ENCODE measurements at places on chromosomes 6 and 20.

DNA sequence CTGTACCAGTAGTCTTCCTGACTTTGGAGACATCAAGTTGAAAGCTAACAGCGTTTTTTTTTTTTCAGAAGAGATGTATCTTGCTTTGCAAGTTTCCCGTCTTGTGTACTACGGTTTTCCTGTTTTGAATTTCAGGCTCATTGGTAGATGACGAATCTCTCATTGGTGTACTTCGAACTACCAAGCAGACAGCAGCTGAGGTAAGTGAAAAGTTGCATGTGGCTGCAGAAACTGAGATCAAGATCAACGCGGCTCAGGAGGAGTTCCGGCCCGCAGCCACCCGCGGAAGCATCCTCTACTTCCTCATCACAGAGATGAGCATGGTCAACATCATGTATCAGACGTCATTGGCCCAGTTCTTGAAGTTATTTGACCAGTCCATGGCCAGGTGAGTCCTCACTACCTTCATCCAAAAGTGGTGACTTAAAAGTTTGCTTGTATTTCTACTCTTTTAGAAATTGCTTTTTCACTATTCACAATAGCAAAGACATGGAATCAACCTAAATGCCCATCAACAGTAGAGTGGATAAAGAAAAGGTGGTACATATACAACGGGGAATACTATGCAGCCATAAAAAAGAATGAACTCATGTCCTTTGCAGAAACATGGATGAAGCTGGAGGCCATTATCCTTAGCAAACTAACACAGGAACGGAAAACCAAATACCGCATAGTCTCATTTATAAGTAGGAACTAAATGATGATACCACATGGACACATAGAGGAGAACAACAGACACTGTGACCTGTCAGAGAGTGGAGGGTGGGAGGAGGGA lies 110.6 kb upstream of the GLP1R start:
- DNase-seq = peak; percentile 38

GRCh38 chr20:11124849-11125505 lies 451.2 kb upstream of the JAG1 start:
- DNase-seq = no peak

GRCh38 chr6:50927800-50928199 lies 109.1 kb downstream of the TFAP2B start:
- no peak for DNase-seq

DNA sequence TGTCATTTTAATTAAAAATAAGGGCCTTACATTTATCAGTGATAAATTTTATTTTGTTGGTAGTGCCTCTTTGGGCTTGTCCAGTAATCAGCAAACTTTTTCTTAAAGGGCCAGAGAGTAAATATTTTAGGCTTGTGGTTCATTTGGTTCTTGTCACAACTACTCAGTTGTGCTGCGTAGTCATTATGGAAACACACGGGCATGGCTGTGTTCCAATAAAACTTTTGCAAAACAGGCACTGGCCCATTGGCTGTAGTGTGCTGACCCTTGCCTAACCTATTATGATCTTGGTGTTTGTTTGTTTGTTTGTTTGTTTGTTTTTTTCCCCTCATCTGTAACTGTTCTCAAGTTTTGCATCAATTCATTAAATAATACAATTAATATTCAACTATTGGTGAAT lies 19.4 kb downstream of the TBPL1 start:
- no peak for DNase-seq

DNA sequence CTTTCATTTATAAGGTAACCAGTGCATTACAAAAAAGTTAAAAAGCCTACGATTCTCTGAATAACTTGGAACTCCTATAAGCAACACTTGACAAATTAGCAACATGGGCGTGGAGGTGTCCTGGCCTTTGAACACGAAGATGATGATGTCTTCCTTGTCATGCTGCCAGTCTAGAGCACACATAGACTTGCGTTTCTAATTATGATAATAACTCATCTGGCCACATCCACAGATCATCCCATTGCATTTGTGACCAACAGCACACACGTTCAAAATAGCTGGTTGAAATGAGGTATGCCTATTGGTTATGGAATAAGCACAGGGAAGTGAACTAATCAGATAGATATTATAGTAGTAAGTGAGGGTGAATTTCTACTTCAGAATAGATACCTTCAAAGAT lies 608.9 kb downstream of the PRKN start:
- no peak for DNase-seq

DNA sequence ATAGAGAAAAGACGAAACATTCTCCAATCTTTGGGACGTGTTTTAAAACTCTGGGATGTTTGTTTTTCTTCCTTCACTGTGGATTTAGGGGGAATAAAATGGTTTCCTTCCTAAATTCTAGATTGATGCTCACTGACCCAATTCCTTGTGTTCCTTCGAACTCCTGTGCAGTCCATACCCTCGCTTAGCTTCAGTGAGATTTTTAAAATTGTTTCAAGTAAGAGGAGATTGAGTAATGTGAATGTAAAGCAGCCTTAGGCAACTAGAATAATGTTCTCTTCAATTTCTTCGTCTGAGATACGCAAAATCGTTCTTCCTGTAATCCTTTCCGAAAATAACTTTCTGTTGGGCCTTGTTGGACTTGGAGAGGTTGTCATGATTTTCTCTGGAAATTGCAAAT lies 2.6 kb upstream of the VGLL2 start:
- DNase-seq = no peak

GRCh38 chr20:14830899-14831298 lies 493.5 kb upstream of the FLRT3 start:
- no peak for DNase-seq

DNA sequence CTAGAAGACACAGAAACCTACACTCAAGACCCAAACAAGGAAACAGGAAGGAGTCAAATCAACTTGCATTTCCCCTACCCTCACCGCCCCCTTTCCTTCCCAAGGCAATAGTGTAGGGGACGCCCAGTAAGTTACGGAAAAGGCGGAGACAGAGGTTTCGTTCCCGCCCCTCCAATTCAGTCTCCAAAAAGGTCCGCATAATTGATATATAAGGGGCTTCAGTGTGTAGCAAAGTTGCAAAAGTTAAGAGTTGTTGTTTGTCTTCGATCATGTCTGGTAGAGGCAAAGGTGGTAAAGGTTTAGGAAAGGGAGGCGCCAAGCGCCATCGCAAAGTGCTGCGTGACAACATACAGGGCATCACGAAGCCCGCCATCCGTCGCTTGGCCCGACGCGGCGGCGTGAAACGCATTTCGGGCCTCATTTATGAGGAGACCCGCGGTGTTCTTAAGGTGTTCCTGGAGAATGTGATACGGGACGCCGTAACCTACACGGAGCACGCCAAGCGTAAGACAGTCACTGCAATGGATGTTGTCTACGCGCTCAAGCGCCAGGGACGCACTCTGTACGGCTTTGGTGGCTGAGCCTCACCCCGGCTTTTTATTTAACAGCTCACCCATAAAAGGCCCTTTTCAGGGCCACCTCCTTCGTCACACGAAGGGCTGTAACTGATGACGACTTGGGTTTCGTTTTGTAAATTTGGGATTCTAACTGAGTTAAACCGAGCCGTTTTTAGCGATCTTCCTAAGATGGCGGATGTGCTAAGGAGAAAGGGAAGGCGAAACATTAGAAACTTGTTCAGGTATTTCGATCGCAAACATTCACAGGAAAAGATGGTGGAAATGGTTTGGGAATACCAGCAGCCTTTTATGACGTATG lies 124.6 kb upstream of the BTN3A2 start:
- peak; percentile 72 for DNase-seq

DNA sequence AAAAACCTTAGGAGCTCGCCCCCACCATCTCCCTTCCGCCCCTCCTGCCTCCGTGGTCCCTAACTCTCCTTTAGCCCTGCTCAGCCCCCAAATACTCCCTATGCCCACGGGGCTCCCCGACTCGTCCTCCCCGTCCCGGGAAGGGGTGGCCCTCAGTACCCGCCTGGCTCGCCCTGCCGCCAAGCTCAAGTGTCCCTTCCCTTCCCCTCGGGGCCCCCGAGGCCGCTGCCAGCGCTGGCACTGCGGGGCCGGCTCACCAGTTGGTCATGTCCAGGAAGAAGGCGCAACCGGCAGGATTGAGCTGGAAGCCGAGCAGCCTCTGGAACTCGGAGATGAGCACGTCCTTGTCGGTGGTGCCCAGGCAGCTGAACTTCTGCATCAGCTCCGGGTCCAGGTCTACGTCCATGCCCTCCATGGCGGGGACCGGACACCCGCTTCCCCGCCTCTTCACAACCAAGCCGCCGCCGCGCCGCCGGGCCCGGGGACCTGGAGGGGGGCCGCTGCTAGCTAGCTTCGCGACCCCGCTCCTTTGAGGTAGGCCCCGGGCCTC lies 303 bp downstream of the ILRUN start:
- DNase-seq = no peak

- no peak for DNase-seq
Measured at GRCh38 chr6:100088009-100088408, 94.0 kb upstream of the MCHR2 start.

DNA sequence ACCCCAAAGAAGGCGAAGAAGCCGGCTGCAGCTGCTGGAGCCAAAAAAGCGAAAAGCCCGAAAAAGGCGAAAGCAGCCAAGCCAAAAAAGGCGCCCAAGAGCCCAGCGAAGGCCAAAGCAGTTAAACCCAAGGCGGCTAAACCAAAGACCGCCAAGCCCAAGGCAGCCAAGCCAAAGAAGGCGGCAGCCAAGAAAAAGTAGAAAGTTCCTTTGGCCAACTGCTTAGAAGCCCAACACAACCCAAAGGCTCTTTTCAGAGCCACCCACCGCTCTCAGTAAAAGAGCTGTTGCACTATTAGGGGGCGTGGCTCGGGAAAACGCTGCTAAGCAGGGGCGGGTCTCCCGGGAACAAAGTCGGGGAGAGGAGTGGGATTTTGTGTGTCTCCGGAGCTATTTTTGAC lies 69.6 kb downstream of the HFE start:
- no peak for DNase-seq

DNA sequence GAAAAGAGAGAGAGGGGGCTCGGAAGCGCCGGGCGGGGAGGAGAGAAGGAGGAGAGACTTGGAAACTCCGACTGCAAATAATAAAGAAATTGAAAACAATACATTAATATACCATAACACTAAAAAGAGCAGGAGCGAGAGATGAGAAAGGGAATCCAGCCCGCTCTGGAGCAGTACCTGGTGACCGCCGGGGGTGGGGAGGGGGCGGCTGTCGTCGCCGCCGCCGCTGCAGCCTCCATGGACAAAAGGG lies 338 bp downstream of the E2F3 start:
- no peak for DNase-seq

DNA sequence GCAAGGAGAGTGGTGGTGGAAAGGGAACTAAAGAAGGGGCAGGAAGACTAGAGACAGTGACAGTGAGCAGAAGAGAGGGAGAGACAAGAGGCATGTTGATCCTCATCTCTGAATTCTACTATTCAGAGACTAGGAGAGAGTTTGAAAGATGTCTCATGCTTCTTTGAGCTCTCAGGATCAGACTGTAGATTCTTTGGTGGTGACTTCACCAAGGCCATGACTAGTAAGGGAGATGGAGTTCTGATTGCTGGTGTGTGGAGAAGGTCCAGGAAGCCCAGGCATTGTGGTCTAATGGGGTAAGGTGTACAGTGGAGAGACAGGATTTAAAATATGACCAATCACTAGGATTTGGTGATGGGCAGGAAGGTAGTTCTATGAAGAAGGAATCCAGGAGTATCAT lies 713 bp downstream of the WFDC9 start:
- no peak for DNase-seq

- DNase-seq = no peak
Measured at GRCh38 chr20:19071446-19071725, 141.1 kb upstream of the SLC24A3 start.

DNA sequence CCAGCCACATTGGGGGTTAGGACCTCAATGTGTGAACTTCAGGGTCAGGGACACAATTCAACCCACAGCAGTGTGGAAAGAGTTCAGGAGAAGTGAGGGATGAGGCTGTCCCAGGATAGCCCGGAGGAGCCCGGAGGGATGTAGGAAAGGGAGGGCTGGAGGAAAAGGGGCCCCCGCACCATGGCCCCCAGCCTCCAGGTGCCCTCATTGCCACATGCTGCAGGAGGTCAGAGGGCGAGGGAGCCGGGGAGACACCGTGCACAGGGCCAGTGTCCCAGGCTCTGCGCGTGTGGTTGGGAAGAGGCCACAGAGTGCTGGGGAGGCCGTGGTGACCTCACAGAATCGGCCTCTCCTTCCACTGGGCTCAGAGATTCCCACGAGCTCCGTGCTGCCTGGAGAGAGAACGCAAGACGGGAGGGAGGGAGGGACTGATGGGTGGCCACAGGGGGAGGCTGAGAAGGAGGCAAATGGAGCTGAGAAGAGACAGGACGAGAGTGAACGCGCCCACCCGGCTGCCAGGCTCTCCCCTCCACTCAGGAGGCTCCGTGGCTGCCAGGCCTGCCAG lies 215.1 kb downstream of the DLL1 start:
- DNase-seq = peak; percentile 12

- no peak for DNase-seq
Measured at GRCh38 chr6:130457605-130458004, 91.8 kb downstream of the TMEM200A start.

DNA sequence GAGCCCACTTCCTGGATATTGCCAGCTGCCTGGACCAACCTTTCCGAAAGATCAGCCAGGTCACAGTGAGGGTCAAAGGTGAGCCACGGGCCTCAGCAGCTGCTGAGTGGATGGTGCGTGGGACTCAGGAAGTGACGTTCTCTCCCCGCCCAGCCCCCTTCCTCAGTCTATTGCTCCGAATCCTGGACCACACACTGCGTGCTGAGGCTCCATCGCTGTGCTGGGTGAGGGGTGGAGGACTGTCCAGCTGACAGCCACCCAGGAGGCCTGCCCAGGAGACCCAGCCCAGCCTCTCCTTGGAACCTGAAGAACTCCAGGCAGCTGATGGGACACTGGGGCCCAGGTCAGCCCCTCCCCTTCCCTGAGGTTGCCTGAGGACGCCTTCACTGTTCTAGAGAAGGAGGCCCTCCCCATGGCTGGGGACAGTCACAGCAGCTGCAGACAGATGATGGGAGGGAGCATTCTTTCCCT lies 94.4 kb upstream of the CD93 start:
- no peak for DNase-seq

All from activated CD4-positive, CD25-positive, alpha-beta regulatory T cell treated with anti-CD3 and anti-CD28 coated beads, Interleukin-2, amount 50 U/mL, for 72 hours (primary cell).